Lung (tissue), 17 donors: ENCODE measurements at places on chromosomes 7 and 10. TPM values are rescaled to one million over a fixed set of nuclear protein-coding genes. Genes with fewer than 3 reads are reported as not detected.

DNA sequence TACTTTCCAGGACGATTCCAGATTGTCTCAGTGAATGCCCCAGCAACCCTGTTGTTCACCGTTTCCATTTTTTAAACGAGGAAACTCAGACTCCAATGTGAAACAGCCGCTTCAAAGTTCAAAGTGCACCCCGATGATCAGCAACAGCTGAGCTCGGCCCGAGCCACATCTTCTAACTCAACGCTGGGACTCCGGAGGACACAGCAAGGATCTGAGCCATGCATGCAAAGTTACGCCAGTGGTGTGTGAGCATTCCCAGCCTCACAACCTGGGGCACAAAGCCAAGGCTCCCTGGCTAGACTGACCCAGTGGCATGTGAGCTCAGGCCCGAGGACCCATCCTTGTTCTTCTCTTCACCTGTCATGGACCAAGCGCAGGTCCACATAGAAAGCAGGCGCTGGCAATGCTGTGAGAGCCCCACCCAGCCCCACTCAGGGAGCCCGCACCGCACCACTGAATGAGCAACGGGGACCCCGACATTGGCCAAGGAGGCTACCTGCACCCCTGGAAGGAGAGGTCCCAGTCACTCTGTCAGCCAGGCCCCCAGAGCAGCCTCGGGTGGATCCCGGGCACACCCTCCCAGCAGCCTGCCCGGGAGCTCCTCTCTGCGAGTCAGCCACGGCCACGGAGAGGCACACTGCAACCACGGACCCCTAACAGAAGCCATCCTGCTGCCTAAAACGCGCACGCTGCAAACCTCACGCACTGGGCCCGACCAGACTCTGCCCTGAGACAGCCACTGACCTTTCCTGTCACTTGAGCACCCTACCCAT is 82.9 kb downstream of the MAD1L1 start:
- DNase-seq: no peak
- H3K4me3 ChIP-seq: no peak overlapping the region
- no peak overlapping the region for H3K27ac ChIP-seq

DNA sequence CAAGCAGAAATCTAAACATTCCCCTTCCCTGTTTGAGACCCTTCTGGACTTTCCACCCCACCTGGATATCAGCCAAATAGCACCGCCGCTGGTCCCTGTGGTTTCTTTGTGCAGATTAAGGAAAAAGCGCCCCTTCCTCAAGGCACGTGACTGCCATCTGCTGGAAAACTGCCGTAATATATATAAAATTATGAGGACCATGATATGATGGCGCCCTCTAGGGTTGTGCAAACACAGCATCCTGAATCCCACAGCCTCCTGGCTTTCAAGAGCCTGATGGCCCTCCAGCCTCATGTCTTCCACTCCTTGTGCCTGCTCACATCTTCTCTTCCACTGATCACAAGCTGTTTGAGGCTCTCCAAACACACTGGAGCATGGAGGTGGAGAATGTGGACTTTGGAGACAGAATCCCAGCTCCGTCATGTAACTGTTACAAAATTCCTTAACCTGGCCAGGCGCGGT is 121.3 kb downstream of the MYL10 start:
- H3K4me1 ChIP-seq: peaks cover 9% of the 10 kb centered on the region
- H3K36me3 ChIP-seq: no peaks in the 10 kb centered on the region
- no peaks in the 10 kb centered on the region for H3K27me3 ChIP-seq

- no peaks in the 10 kb centered on the region for H3K36me3 ChIP-seq
- H3K27ac ChIP-seq: peak overlapping the region; percentile 82
- DNase-seq: no peak
- H3K4me1 ChIP-seq: no peaks in the 10 kb centered on the region
Observed at GRCh38 chr10:69056129-69056528, 31.8 kb upstream of the SRGN start.

The ADCY1 gene
- 1.8 TPM for total RNA-seq

The CNPY1 gene
- not detected for total RNA-seq

The PON3 gene
- total RNA-seq: 19.6 TPM

The LRRTM3 gene
- total RNA-seq: 0.68 TPM
